ENCODE measurements at places on chromosomes 1 and 21.

GRCh38 chr1:11414926-11415538 lies 63.9 kb upstream of the DISP3 start:
- no peak for DNase-seq

- DNase-seq: no peak
Observed at GRCh38 chr21:29634418-29634817, 305.4 kb downstream of the GRIK1 start.

DNA sequence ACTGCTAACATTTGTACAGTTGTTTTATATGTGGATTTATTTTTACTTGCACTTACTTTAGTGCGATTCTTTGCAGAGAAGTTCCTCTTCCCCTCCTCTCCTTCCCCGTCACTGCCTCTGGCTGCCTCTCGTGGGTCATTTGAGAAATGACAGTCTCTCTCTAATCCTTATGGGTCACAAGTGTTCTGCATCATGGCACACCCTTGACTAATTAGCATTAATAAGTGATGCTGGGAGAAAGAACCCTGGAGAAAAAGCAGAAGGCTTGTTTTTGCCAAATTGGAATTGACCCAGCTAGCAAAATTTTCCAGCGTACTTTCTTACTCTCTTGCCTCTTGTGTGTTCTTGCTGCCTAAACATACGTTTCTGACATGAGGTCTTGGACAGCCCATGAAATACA lies 301.2 kb downstream of the DUSP10 start:
- DNase-seq: no peak

DNA sequence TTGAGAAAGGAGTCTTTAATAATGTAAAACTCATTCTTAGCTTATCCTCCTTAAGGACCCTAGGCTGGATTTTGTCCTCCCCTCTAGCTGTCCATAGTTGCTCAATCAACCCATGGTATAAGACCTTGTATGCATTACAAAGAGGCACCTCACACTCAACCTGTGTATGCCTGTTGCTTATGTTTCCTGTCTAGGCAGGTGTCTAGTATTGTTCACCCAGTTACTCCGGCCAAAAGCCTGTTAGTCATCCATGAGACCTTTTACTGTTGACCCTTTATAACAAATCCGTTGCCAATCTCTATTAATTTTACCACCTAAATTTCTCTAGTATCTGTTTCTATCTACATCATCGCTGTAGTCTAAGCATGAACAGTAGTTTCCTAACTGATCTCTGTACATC lies 3.7 kb downstream of the LYPLAL1 start:
- DNase-seq: no peak

DNA sequence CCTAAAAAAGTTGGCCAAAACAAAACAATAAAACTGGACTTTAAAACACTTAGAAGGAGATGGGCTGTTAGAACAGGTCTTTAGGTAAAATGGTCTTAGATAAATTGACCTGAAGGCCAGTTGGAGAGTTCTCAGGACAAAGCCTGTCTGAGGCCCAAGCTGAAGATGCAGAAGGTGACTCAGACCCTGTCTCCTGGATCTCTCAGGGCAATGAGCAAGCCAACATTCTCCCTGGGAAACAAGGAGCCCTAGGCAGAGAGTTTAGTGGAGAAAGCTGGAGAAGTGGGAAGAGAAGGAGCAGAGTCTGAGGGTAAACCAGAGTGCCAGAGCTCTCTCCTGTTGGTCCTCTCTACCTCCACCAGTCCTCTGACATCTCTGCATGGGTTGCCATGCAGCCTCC lies 70.1 kb downstream of the FCRL5 start:
- no peak for DNase-seq

GRCh38 chr1:51423073-51423821 lies 92.9 kb upstream of the TTC39A start:
- DNase-seq: no peak
